ENCODE measurements at places on chromosomes 6 and 20. TPM values are rescaled to one million over a fixed set of nuclear protein-coding genes. Genes with fewer than 3 reads are reported as not detected.

DNA sequence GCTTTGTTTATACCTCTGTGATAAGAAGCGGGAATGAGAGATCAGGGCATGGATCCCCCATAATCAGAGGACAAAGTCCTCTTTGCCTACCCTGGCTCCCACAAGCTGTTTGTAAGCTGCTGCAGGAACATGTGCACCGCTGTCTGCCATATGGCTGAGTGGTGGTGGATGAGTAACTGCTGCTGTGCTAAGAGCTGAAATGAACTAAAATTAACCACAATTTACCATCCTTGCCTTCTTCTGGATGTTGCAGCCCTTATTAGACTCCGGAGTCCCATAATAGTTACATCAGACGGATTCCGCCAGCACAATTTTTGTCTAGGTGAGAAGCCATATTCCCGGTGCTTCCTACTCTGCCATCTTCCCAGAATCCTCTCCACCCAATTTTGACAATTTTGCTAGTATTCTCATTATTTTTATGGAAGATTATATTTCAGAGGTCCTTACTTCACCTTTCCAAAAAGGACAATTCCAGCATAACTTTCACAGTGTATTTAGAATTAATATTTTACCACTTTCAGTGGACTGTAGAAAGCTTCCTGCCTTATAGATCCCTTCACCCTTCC lies 6.0 kb upstream of the CMTR1 start:
- DNase-seq: no peak

The MAP3K4 gene
- 7.1 TPM for polyA plus RNA-seq

GRCh38 chr20:8858181-8858787 lies 210.6 kb upstream of the PLCB4 start:
- DNase-seq: peak; percentile 36

GRCh38 chr20:4135385-4136077 lies 120.2 kb upstream of the RNF24 start:
- DNase-seq: no peak

The POFUT1 gene
- polyA plus RNA-seq: 40.5 TPM

The DZANK1 gene
- 4.6 TPM for polyA plus RNA-seq

- no peak for DNase-seq
Observed at GRCh38 chr6:56695702-56696101, 53.0 kb upstream of the DST start.

DNA sequence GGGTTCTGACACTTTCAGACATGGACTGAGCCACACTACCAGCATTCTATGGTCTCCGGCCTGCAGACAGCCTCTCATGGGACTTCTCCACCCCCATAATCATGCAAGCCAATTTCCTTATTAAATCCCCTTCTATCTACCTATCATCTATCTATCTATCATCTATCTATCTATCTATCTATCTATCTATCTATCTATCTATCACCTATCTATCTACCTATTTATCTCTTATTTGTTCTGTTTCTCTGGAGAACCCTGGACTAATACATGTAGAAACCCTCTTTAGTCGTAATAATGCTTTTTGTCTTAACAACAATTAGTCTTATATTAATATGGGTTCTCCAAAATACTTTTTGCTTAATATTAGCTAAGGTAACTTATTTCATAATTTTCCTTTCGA lies 174.1 kb upstream of the PRSS16 start:
- DNase-seq: no peak

GRCh38 chr6:34657037-34657306 lies 39.6 kb downstream of the ILRUN start:
- DNase-seq: no peak

The PKIB gene
- polyA plus RNA-seq: 0.32 TPM

DNA sequence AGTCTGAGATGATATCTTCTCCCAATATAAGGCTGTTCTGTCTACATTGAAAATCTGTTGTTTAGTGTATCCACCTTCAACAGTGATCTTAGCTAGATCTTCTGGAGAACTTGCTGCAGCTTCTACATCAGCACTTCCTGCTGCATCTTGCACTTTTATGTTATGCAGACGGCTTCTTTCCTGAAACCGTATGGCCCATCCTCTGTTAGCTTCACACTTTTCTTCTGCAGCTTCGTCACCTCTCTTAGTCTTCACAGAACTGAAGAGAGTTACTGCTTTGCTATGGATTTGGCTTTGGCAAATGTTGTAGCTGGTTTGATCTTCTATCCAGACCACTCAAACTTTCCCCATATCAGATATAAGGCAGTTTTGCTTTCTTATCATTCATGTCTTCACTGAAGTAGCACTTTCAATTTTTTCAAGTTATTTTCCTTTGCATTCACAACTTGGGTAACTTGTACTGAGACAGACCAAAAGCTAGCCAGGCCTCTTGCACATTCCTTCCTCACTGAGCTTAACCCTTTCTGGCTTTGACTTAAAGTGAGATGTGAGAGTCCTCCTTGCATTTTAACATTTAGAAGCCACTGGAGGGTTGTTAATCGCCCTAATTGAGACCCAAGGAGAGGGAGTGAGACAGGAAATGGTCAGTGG lies 110.1 kb downstream of the PREP start:
- DNase-seq: no peak

DNA sequence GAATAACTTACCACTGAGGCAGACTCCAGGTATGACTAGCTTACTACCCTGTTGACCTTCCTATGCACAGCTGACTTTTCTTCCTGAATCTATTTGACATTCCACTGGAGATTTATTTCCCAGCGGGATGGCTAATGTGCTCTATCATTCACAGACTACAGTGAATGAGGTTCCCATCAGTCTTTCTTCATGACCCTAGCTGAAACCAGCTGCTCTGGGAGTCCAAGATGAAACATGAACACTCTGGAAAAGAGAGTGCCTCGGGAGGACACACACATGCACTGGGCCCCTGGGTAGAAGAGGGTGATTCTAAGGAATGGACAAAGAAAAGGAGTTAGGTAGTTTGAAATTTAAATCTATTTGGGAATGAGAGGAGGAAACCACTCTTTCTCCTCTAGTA lies 82.6 kb upstream of the DST start:
- no peak for DNase-seq

DNA sequence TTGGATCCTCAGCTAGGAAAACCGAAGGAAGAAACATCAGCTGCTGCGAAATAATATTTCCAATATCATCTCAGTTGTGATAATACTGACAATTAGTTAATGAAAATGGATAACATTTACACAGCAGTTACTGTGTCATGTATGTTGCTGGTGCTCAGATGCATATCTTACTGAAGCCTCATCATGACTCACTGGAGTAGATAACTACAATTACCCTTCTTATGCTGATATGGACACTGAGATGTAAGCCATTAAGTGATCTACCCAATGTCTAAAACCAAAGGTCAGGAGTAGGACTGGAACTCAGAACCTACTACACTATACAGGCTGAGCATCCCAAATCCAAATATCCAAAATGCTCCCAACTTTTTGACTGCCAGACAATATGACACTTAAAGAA lies 54.7 kb upstream of the LYRM2 start:
- DNase-seq: no peak

DNA sequence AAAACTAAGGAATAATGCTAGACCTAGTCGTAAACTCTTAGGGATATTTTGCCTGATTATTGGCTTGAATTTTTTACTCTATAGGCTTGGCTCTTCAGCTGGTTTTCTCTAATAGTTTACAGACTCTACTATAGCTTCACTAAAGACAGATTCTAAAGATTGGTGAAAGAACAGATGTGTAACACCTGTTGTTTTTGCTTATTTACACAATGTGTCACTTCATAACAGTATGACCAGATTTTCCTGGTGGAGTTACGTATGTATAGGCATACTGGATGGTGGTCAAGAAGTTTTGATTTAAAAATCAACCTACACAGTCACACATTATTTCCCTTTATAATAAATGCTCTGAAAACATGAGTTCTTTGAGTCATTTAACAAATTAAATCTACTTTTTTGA lies 4.8 kb downstream of the COL19A1 start:
- DNase-seq: no peak

The TNFRSF6B gene
- polyA plus RNA-seq: 8.2 TPM

- DNase-seq: no peak
Observed at GRCh38 chr6:158892266-158892665, 73.1 kb upstream of the EZR start.

DNA sequence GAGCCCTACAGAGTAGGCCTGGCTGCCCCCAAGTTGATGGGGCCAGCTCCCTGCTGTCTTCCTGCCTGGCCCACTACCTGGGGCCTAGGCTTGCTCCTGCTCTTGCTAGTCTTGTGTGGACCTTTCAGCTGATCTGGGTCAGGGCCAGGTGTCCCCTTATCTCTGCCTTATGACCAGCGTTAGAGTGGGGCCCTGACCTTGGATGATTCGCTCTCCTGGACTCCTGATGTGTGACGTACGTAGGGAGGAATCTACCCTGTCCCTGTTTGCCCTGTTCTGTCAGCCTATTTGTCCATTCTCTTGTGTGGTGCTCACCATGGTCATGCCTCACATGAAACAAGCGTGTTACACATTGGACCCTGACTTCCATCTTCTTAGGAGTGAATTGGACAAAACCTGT lies 571.8 kb downstream of the QKI start:
- DNase-seq: no peak

GRCh38 chr6:71510057-71510713 lies 221.6 kb downstream of the OGFRL1 start:
- no peak for DNase-seq

DNA sequence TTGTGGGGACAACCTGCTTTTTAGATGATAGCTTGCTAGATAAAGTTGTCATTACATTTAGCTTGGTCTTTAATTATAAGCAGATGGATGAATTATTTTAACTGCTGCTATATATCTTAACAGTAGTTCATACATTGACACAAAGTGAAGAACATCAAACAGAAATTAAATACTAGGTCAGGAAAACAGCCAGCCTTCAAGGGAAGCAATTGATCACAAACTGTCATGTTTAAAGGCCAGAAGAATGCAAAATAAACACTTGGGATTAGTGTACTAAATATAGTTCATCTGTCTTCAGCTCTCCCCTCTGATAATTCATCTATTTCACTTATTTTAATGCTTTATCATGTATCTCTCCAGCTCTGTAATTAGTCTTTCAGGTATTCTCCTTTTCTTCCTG lies 225.1 kb upstream of the FERMT1 start:
- DNase-seq: no peak

The PNPLA1 gene
- polyA plus RNA-seq: not detected

The ABHD16B gene
- polyA plus RNA-seq: not detected

The CYP39A1 gene
- polyA plus RNA-seq: not detected

DNA sequence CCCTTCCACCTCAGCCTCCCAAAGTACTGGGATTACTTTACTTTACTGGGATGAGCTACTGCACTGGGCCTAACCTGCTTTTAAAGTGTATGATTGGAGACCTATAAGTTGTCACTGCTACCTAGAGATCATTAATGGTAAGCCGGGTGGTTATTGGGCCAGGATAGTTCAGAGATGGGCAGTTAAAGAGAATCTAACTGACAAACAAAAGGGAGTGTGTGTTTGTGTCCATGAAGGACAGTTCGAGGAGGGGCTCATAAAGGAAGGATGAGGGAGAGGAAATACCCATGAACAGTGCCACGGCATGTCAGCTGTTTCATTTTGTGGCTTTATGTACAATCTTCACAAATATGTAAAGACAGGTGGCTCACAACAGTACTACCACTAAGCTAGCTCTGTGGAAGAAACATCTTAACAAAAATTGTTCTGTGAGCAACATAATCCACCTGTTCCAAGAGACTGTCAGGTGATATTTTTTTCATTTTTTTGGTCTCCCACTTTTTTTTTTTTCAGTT lies 69.7 kb upstream of the FAM8A1 start:
- no peak for DNase-seq

The SYCP2L gene
- polyA plus RNA-seq: 0.82 TPM

DNA sequence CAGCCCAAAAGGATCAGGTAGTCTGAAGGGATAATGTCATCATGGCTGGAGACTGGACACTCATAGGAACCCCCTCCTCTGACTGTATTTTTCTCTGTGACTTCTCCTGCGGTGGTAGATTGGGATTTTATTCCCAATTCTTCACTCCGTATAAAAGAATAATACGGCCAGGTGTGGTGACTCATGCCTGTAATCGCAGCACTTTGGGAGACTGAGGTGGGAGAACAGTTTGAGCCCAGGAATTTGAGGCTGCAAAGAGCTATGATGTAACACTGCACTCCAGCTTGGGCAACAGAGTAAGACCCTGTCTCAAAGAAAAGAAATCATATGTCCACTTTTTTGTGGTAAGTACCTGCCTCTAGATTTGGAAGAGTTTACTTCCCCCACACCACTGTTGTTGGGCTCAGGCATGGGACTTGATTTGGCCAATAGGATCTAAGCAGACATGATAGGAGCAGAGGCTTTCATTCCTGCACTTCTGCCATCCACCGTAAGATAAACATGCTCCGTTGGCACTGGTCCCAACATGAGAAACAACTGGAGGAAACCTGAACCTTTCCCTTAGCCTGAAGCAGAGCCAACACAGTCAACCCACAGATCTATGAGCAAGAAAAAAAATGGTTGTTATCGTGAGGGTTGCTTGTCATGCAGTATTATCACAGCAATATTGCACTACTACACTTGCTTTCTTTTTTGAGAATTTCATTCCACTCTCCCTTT lies 82.0 kb downstream of the JPH2 start:
- peak; percentile 52 for DNase-seq

DNA sequence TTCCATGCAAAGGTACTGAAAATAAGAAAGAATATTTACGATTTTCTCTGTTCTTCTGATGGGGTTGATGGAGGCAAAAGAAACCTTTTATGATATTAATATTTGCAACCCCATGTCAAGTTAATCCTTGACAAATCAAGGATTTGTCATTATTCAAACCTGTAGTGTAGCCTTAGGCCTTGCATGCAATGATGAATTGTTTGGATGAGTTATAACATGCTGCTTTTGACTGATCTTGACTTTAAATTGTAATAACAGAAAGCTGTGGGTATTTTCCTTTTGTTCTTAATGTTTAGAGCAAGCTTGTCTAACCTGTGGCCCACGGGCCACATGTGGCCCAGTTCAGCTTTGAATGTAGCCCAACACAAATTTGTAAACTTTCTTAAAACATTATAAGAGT lies 13.0 kb upstream of the BAG2 start:
- DNase-seq: no peak

The ADA gene
- polyA plus RNA-seq: 28.3 TPM

- no peak for DNase-seq
Observed at GRCh38 chr6:110784610-110784979, 30.7 kb downstream of the CDK19 start.

DNA sequence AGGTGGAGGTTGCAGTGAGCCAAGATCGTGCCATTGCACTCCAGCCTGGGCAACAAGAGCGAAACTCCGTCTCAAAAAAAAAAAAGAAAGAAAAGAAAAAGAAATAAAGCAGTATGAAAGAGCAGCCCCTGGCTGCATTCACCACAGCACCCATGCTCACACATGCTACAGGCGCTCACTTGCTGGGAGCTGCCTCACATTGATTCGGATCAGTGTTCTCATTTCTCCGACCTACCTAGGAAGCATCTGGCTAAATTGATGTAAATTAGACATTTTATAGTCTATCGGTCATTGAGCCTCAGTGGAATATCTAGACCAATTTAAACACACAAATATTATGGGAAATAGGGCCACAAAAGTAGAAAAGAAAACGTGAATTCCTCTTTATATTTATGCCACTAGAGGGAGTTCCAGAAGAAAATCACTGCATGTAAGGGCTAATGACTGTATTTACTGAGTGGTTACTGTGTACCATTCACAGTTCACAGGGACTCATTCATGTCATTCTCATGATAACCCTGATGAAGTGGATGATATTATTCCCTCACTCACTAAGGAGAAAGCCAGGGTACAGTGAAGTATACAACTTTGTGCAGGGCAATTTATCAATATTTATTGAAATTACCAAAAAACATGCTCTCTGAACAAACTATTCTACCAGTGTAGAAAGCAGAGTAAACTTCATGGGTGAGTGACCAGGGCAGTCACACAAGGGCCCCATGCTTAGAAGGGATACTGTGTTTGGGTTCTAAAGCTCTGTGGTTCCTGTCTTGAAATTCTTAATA lies 5.3 kb upstream of the MOG start:
- peak; percentile 54 for DNase-seq

Measured in SK-N-SH (cell line).